ENCODE measurements at places on chromosomes 3 and 15.

GRCh38 chr15:76342058-76342381, 5.4 kb downstream of the ISL2 start:
- DNase-seq: no peak
- H3K27me3 ChIP-seq: peaks cover 88% of the 10 kb centered on the region
- H3K4me1 ChIP-seq: peaks cover 31% of the 10 kb centered on the region
- H3K27ac ChIP-seq: no peak overlapping the region
- no peaks in the 10 kb centered on the region for H3K36me3 ChIP-seq

DNA sequence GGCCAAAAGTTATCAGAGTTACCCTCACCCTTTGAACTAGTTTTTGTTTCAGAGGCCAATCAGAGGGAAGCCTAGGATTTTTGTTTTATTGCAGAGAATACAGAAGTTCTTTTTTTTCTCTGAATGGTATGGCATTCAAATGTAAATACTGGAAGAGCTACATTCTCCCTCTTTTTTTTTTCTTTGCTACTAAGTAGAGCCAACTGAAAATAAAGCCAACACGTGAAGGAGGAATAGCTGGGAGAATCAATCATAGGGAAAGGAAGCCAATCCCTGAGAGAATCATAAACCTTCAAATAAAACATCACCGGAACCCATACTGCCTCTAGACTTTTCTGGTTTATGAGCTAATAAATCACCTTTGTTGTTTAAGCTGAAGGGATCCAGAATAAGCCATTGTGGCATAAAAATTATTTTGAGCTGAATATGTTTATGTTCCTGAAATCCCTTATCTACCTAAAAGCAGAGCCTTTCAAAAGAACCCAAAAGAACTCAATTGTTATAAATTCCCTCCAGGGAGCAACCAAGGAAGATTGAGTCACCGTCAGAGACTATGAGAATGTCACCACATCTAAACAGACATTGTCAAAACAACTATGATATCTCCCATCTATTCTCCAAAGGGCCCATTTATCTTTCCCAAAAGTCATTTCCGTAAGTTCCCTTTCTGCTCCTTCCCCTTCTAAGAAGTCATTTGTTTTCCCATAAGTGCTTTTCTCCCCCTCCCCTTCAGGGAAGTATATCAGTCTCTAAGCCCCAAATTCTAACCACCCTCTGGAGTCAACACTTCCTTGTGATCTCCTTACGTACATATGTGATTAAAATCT, 3.8 kb upstream of the ZNF280D start:
- H3K27me3 ChIP-seq: peaks cover 4% of the 10 kb centered on the region
- DNase-seq: no peak
- H3K4me1 ChIP-seq: peaks cover 9% of the 10 kb centered on the region
- no peaks in the 10 kb centered on the region for H3K36me3 ChIP-seq
- H3K27ac ChIP-seq: no peak overlapping the region
- no peak overlapping the region for H3K4me3 ChIP-seq

DNA sequence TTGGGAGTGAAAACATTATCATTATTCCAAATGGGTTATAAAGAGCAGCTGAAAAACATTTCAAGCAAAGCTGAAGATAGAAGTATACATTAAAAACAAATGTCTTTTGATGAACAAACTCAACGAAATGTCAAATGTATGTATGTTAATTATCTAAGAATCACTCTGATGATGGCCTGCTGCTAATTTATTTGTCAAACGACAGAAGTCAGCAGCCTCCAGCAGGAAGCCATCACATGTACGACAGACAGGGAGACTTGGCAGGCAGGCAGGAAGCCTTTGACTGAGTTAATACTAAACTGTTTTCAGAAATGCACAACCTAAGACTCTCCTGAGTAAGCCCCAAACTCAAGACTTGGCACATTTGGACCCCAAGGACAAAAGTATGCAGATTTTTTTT, 491.1 kb downstream of the ZNF385D start:
- DNase-seq: no peak
- no peaks in the 10 kb centered on the region for H3K27me3 ChIP-seq
- H3K27ac ChIP-seq: no peak overlapping the region
- H3K4me1 ChIP-seq: no peaks in the 10 kb centered on the region

DNA sequence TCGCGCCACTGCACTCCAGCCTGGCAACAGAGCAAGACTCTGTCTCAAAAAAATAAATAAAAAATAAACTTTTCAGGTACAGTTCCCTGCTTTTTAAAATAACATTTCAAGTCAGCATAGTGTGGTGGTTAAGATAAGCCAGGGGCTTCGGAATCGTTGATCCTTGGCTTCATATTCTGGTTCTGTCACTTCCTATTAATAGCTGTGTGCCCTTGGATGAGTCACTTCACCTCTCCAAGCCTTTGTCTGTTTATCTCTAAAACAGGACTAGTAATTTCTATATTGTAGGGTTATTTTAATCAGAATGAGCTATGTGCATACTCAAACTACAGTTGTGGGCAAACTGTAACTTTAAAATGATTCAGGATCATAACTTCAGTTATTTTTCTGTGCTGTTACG, 53.8 kb upstream of the SENP5 start:
- H3K27me3 ChIP-seq: no peaks in the 10 kb centered on the region
- H3K36me3 ChIP-seq: peaks cover 51% of the 10 kb centered on the region
- H3K4me3 ChIP-seq: no peak overlapping the region
- no peaks in the 10 kb centered on the region for H3K4me1 ChIP-seq

GRCh38 chr3:137061186-137061585, 103.4 kb downstream of the IL20RB start:
- H3K4me1 ChIP-seq: peaks cover 4% of the 10 kb centered on the region
- H3K27ac ChIP-seq: no peak overlapping the region
- H3K27me3 ChIP-seq: no peaks in the 10 kb centered on the region
- DNase-seq: no peak
- no peaks in the 10 kb centered on the region for H3K36me3 ChIP-seq

All from H1 (cell line).